ENCODE measurements at places on chromosomes 3 and 15. TPM values are rescaled to one million over a fixed set of nuclear protein-coding genes. Genes with fewer than 3 reads are reported as not detected.

Gene ALPK3
- total RNA-seq: 0.31 TPM

Gene TM4SF18
- 39.5 TPM for total RNA-seq

Gene COL8A1
- total RNA-seq: not detected

Gene HYAL2
- 31.6 TPM for total RNA-seq

Gene ST3GAL6
- total RNA-seq: 1.9 TPM

Gene CHRNA3
- 0.20 TPM for total RNA-seq

Gene DUOXA2
- total RNA-seq: not detected

Gene IL17RB
- 1.2 TPM for total RNA-seq

Gene LIPH
- 7.5 TPM for total RNA-seq

Gene FRG2C
- total RNA-seq: not detected

Gene C2CD4A
- total RNA-seq: not detected

Gene DOCK3
- 0.38 TPM for total RNA-seq

Gene SPINK8
- total RNA-seq: not detected

Gene SAMMSON
- total RNA-seq: not detected

Gene C3orf52
- 12.5 TPM for total RNA-seq

Gene SLC25A26
- 17.1 TPM for total RNA-seq

Gene ZNF620
- 1.6 TPM for total RNA-seq

Gene MESP1
- total RNA-seq: 1.1 TPM

Gene CPNE9
- total RNA-seq: not detected

Gene SMCO1
- total RNA-seq: not detected

Gene IRAK2
- total RNA-seq: 18.3 TPM

Gene ROPN1
- not detected for total RNA-seq

Gene ARHGEF26
- total RNA-seq: 6.7 TPM

Gene ROBO1
- 11.9 TPM for total RNA-seq

Gene SUSD5
- total RNA-seq: 2.3 TPM

Gene B3GALNT1
- 0.21 TPM for total RNA-seq

Gene PLCB2
- 0.55 TPM for total RNA-seq

Gene SERPINI1
- 2.8 TPM for total RNA-seq

Gene PLCD1
- total RNA-seq: 3.2 TPM

Gene PTPRG
- 3.2 TPM for total RNA-seq

Gene DCLK3
- total RNA-seq: not detected

Gene SLC22A13
- total RNA-seq: not detected

Data from A549 treated with ZK216348 at 1 μM for 4 hours (cell line).